GM20000 (cell line): ENCODE measurements at places on chromosomes 12 and 14.

GRCh38 chr14:96249029-96249428 lies 7.0 kb upstream of the BDKRB1 start:
- DNase-seq = no peak

GRCh38 chr14:33510991-33511390 lies 439.9 kb downstream of the EGLN3 start:
- DNase-seq = no peak

DNA sequence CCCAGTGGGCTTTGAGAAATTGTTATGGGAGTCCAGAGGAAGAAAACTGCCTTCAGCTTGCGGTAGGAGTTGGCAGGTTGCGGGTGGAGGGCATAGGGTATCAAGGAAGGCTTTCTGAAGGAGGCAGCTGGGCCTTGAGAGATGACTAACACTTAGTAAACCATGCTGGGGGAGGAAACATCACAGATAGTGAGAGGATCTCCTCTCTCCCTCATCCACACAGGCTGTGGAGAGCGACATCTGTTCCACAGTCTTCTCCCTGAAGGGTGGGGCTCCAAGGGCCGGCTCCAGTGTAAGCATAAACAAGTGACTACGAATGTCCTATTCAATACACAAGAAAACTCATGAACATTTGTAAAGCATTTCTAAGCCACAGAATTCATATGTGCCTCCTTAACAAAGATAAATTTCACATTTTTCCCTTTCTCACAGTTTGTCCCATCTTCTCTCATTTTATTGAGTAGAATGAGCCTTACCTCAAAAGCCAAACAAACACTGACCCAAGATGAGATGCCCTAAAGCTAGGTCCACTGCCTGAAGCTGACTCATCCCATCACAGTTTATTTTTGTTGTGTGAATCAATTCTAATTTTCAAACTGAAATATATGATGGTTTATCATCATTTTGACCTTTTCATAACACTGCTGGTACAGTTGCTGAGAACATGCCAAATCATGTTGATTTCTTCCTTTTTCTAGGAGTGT lies 227.9 kb downstream of the SLC25A21 start:
- DNase-seq = no peak

- no peak for DNase-seq
Observed at GRCh38 chr14:99603471-99604277, at the start of gene CCDC85C. TSS of gene CCDC85C (minus strand) at chr14:99604207. CDS start at chr14:99603959, 248 bp downstream.

- peak; percentile 35 for DNase-seq
Observed at GRCh38 chr12:97960741-97961608, 498.4 kb downstream of the RMST start.

DNA sequence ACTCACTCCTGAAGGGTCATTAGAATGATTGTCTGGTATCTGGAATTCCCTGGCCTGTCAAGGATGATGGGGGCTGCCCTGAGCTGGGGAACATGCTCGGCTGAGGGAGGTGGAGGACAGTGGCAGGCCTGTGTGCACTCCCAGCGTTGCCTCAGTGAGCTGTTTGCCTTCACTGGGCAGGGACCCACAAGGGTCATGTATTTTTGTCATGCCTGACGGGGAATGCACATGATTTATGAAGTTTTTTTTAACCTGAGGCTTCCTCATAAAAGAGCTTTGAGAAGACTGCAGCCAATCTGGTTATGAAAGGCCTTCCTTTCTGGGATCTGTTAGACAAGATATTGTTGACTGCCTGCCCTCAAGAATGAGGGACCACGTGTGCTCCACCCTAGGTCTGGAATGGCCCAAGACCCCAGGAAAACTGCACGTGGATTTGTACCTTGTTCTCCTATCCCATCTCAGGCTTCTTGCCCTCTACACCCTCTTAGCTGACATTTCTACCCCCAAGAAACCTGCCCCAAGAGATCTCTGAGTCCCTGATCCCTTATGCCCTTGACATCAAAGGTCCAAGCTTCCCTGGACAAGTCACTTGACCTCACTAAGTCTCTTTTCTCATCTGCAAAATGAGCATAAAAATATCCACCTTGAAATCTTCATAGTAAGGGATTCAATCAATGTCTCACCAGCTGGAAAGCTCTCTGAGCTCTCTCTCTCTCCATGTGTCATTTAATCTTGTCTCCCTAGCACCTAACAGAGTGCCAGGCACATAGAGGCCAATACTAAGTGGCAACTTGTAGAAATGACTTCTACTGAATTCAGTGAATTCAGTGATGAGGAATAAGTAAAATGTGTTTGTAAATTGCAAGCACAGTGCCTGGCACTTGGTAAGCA lies 24.5 kb upstream of the COL2A1 start:
- DNase-seq = no peak

DNA sequence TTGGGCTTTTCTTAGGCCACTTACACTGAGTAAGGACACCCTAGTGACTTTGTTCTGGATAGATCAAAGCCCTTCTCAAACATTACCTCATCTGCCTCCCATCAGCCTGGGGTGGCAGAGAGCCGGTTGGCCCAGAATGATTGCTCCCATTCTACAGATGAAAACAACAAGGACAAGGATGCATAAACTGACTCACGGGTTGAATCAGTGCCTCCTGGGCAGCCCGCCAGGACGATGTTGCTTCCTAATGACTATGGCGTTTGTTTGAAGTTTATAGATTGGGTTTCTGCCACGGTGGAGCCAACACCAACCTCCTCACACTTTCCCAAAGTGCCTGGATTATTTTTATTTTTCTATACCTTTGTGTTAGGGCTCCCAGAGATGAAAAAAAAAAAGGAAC lies 3.6 kb upstream of the VRK1 start:
- no peak for DNase-seq

GRCh38 chr12:90410962-90411361 lies 544.0 kb downstream of the CCER1 start:
- no peak for DNase-seq

GRCh38 chr14:25908277-25909044 lies 689.4 kb downstream of the NOVA1 start:
- DNase-seq = no peak
